DMS153 (cell line): ENCODE measurements at places on chromosomes 7 and 10.

DNA sequence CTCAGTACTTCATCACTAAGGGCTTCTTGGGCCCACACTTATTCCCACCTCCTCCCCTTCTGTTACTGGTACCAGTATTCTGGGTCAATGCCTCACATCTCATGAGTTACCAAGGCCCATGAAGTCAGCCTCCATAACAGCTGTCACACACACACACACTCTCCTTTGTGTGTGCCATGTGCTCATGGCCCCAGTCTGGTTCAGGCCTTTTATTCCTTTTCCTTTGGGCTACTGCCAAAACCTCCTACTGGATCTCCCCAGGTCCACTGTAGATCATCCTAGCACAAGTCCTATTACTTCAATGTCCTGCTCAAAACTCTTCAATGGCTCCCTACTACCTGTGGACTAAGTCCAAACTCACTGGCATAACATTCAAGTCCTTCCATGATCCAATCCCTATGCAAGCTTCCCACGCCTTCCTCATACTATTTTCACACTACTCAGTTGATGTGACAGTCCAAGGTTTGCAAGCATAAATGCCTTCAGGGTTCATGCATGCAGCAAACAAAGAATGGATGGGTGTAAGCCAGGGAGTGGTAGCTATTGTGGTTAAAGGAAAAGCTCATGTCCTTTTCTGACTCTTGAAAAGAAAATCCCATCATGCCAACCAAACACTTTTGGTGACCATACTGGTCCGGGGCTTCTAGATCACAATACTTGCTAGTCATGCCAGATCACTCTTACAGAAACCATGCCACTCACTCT, 68.1 kb downstream of the CCDC6 start:
- no peak for DNase-seq

DNA sequence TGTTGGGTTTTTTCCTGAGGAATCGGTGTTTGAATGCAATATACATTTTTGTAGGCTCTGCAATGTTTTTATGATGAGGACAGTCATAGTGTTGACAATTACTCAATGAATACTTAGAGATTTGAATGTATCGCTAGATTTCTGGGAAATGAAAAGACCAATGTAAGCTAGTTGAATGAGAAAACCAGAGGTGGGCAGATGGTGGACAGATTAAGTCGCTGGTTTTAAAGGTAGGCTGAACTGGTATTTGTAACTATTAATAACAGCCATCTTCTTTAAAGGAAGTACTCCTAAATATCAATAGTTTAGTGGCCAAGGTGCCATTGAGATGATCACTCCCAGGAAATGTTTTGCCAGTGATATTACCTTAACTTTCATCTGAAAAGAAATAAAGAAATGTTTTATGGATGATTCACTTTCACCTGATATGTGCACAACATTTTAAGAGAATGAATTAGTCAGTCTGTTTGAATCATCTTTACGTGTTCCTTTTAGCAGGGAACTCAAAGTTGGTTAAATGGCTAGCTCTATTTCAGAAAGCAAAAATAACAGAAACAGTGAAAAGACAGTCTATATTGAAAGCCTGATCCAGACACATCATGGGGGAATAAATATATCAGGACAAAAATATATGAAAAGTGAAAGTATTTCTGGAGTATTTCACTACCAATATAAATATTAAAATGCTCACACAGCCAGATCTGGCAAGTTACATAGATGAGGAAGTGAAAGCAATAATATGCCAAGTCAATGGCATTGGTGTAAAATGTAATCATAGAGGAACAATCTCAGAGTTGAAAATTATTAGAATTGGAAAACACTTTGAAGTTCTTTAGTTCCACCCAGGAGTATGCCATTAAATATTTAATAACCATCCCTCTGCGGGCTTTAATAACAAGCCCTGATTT, 20.7 kb downstream of the MET start:
- no peak for DNase-seq

GRCh38 chr10:70272925-70273316, 10.9 kb downstream of the NPFFR1 start:
- DNase-seq: peak; percentile 8

GRCh38 chr10:125190946-125191345, 30.6 kb upstream of the CTBP2 start:
- no peak for DNase-seq

GRCh38 chr7:80563561-80564327, 51.9 kb upstream of the GNAT3 start:
- DNase-seq: no peak

- no peak for DNase-seq
Observed at GRCh38 chr10:94328613-94329012, 34.1 kb downstream of the NOC3L start.

DNA sequence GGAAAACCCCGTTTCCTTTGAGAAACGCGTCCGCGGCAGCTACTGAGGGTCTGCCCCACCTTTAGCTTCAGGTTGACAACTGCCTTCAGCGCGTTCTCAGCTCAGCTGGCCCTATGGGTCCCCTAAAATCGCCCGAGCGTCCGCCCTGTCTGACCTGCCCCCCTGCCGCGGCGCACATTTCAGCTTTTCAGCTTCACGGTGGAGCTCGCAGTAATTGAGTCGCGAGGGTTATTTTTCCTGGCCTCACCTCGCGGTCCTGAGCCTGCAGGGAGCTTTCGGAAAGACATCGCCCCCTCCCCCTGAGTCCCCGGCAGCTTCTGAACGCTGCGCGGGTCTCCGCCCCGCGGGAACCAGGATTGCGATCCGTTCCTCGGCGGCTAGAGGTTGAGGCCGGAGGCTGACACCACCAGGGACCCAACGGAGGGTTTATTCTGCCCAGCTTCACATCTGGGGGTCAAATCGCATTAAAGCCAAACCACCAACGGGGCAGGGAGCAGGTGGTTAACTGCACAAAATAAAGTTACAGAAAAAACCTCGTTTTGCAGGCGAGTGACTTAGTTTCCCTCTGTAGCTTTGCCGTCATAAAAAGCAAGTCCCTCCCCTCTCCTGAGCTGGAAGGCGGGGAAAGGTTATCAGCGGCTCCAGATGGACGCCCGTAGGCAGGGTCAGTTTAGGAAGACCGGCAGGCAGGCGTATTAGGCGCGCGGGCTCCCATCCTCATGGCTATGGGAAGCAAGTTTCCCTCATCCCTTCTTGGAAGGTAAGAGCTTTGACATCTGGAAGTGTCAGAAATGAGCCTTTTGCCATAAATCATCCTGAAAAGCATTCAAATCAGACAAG, 11.0 kb downstream of the TWIST1 start:
- DNase-seq: no peak

GRCh38 chr7:95330204-95330960, 6.0 kb upstream of the PON1 start:
- no peak for DNase-seq

DNA sequence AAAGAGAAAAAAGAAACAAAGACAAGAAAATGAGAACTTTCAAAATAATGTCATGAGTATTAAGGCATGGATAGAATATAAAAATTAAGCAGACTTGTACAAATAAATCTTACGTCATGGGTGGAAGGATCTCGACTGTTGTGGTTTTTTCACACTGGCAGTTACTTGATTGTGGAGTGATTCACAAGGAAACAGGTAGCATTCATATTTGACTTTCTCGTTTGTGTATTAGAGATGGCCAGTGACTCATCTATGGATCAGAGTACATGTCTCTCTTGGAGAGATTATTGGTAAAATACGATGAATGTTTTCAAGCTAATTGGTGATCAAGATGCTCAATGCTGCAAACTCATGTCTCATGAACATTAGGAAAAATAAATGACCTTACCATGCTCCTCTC, 564.3 kb downstream of the GATA3 start:
- no peak for DNase-seq

DNA sequence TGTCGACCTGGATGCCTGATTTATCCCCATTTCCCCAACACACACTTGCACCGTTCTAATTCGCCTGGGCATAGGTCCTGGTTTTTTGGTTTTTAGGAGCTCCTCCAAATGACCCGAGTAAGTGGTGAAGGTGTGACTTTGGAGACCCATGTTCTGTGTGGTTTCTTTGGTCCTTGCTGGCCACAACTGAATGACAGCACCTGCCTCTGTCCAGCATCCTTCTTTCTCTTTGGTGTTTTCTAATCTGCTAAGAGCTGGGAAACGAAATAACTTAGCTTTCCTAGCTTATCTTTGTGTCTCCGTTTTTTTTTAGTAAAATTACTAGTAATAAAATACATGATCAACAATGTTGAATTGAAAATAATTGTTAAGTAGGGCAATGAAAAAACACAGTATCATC, 120.2 kb downstream of the PRLHR start:
- DNase-seq: no peak

DNA sequence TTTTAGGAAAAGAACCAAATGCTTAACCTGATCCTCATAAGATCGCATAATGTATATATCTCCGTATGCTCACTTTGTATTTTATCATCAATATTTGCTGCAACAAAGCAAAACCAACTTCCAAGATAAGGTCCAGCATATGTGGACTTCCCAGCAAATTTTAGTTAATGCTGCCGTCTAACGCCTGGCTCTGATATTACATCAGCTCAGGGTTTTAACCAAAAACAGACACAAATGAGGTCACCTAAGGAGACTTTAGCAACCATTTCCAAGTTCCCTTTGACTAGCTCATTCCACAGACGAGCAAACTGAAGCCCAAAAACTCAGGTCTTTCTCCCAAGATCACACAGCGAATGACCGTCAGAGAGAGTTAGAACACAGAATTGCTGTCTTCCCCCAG, 59.4 kb upstream of the UCN3 start:
- no peak for DNase-seq

DNA sequence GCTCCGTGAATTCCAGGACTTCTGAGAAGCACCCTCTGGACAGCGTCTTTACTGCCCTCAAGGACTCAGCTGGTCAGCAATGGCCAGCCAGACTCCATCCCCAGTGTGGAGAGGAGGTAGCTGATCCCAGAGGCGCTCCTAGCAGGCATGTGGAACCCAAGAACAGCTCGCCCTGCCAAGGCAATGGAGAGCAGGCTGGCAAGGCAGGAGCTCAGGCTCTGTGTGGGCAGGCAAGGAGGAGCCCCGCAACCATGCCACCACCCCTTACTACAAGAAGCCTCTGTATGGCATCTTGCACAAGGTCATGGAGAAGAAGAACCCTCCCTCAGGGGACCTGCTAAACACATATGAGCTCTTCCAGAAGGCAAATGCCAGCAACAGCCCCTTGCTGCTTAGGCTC, 34.4 kb upstream of the SGMS1 start:
- DNase-seq: no peak

GRCh38 chr7:158142657-158143056, 445.0 kb downstream of the PTPRN2 start:
- no peak for DNase-seq

- no peak for DNase-seq
Observed at GRCh38 chr10:130215931-130216231, 79.7 kb downstream of the GLRX3 start.

GRCh38 chr10:79409726-79410085, 35.7 kb downstream of the ZCCHC24 start:
- no peak for DNase-seq

GRCh38 chr7:132112657-132113056, 463.6 kb downstream of the PLXNA4 start:
- no peak for DNase-seq

- no peak for DNase-seq
Observed at GRCh38 chr10:114320249-114321116, 81.4 kb downstream of the VWA2 start.

GRCh38 chr10:130635528-130635927, 499.3 kb downstream of the GLRX3 start:
- DNase-seq: no peak

GRCh38 chr10:78552261-78552811, 516.4 kb upstream of the ZMIZ1 start:
- no peak for DNase-seq

DNA sequence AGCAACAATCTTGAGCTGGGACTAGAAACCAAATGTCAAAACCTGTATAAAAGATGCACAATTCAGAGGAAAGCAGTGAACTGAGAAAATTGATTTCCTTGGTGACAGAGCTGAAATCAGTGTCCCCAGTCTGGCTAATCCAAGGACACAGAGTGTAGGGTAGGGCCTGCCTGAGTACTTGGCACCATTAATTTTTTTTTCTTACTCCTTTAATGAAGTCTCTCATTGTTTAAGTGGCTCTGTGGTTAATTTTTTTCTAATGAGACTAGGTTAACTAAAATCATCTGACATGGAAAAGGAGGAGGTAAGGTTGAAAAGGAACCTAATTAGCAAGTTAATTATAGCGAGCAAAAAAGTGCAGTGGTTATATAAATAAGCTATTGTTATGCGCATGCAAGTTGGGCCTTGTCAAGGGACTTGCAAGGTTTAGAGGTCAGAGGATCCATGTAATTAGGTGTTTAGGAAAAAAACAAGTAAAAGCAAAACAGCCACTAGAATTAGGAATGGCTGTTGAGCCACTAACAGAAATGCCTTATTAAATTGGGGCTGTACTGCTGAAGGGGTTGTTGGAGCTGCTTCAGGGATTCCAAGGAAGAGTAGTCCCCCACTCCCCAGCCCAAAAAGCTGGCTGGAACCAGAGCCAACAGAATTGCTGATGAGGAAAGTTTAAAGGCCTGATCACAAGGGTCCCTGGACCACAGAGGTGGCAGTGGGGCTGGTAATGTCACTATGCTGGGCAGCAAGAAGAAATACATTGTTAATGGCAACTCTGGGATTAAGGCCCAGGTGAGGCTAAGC, 58.9 kb upstream of the STRIP2 start:
- DNase-seq: no peak

GRCh38 chr10:130028465-130028819, 64.4 kb upstream of the EBF3 start:
- DNase-seq: no peak
